GM12864 (cell line): ENCODE measurements at places on chromosomes 2 and 18.

DNA sequence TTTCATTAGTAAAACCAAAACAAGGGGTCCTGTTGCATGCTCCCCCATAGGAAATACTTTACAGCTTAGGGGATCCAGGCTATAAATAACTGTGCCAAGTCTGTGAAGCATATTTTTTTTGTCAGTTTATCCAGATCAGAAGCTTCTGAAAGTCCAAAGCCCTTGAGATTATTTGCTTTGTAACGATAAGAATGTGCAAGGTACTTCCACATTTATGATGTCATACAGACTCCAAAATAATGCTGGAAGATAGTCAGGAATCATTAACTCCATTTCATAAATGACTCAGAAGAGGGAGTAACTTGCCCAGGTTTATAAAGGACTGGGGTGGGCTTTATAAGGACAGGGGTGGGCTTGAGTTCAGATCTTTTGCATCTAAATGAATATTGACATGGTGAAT, 29.3 kb downstream of the RDH14 start:
- no peak for DNase-seq

- DNase-seq, result no peak
These were observed 758 bp downstream of the LYPD1 start for GRCh38 chr2:132668987-132669907.

DNA sequence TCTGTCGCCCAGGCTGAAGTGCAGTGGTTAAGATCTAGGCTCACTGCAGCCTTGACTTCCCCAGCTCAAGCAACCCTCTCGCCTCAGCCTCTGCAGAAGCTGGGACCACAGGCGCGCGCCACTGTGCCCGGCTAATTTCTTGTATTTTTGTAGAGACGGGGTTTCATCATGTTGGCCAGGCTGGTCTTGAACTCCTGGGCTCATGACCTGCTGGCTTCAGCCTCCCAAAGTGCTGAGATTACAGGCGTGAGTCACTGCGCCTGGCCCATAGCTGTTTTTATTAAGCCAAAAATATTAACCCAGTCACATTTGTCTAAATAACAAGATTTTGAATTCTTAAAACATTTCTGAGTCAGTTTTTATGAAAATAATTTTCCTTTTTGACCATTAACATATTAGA, 6.3 kb upstream of the SFT2D3 start:
- no peak for DNase-seq

DNA sequence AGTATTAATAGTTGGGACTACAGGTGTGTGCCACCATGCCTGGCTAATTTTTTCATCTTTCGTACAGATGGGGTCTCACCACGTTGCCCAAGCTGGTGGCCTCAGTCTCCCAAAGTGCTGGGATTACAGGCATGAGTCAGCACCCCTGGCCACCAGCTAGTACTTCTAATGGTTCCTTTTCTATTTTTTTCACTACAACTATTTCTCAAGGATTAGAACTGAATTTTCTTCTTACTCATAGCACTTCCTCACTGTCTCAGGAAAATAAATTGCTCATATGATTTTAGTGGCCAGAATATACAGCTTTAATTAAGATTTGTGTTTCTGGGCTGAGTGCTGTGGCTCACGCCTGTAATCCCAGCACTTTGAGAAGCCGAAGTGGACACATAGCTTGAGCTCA, 43.2 kb upstream of the SOS1 start:
- DNase-seq, result no peak

DNA sequence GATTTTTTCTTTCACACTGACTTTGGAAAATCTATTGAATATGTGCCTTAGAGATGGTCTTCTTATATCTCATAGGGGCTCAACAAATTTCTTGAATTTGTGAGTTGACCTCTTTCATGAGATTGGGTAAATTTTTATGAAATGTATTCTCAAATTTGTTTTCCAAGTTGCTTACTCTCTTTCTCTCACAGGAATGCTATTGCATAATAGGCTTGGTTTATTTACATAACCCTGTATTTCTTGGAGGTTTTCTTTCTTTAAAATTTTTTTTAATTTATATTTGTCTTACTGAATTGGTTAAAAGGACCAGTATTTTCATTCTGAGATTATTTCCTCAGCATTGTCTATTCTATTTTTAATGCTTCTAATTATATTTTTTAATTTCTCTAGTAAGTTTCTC, 917.1 kb downstream of the DPP10 start:
- no peak for DNase-seq

DNA sequence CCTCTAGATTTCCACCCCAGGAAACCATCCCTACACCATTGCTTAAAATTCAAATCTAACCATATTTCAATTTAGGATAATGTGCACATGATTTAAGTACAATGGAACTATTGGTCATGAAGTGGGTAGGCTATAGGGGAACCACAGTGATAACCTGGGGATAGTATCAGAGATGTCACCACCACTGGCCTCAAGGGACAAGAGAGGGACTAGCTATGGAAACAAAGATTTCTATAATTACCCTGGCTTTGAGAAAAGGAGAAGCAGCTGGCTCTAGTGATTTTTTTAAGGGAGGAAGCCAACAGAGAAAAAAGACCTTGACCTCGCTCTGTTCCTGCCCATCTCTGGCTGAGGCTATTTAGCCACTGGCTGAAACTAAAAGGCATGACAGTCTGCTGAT, 132.0 kb downstream of the MEP1B start:
- no peak for DNase-seq

GRCh38 chr2:138818556-138818955, 38.4 kb upstream of the NXPH2 start:
- DNase-seq, result no peak

DNA sequence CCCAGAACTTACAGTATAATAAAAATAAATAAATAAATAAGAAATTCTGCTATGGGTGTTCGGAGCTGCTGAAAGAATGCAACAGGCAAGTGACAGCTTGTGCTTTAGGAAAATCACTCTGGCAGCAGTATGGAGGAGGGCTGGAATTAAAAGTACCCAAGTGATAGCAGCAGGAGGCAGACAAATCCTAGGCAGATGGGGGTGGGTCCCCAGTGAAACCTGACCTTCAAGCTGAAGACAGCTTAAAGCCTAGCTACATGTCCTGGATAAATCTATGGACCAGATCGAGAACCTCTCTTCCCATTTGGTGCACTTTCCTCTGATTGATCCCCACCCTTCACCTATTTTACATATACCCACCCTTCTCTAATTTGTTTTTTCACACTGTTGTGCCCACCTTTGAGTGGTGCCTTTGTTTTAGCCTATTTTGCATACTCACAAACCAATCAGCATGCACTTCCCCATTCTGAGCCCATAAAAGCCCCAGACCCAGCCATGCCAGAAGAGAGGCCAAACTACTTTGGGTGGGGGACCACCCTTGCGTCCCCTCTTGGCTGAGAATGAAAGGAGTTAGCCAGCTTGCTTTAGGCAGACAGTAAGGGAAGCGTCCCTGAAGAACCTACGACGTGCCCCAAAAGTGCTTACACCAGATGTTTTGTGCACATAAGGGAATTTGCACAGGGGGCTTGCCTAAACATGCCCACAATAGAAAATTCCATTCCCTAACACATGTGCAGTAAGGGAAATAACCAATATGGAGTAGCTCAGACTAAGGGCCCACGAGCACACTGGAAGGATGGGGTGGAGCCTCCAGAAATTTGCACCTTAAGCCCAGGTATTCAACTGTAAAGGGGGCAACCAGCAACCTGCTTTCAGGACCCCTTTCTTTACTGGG, 3.0 kb downstream of the METTL8 start:
- DNase-seq, result no peak

- DNase-seq, result no peak
These were observed 50.2 kb upstream of the OSR1 start for GRCh38 chr2:19408592-19408991.

GRCh38 chr2:225602205-225602604, 202.7 kb downstream of the NYAP2 start:
- no peak for DNase-seq

DNA sequence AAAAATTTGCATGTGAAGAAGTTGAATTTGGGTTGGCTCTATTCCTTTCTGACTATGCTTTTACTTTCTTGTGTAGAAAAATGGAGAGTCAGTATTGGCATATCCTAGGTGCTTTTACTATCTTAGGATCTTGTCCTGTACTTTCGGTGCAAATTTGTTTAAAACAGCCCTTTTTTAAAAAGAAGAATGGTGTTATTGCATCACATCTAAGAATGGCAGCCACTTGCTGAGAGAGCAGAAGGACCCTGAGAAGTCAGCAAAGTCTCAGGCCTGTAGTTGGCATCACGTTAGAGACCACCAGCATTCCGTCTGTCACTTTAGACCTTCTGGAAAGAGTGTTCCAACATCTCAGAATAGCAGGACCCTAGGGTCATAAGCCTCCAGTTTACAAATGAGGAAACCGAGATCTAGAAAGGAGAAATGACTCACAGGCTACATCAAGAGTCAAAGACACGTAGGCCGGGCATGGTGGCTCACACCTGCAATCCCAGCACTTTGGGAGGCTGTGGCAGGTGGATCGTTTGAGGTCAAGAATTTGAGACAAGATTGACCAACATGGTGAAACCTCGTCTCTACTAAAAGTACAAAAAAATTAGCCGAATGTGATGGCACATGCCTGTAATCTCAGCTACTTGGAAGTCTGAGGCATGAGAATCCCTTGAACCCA, 42.5 kb downstream of the SPATS2L start:
- DNase-seq, result no peak

GRCh38 chr18:58608216-58608615, 20.7 kb downstream of the ALPK2 start:
- DNase-seq, result no peak

- no peak for DNase-seq
These were observed 39.7 kb downstream of the L3MBTL4 start for GRCh38 chr18:6374935-6375529.

- no peak for DNase-seq
These were observed 16.5 kb upstream of the ME2 start for GRCh38 chr18:50862401-50862800.

DNA sequence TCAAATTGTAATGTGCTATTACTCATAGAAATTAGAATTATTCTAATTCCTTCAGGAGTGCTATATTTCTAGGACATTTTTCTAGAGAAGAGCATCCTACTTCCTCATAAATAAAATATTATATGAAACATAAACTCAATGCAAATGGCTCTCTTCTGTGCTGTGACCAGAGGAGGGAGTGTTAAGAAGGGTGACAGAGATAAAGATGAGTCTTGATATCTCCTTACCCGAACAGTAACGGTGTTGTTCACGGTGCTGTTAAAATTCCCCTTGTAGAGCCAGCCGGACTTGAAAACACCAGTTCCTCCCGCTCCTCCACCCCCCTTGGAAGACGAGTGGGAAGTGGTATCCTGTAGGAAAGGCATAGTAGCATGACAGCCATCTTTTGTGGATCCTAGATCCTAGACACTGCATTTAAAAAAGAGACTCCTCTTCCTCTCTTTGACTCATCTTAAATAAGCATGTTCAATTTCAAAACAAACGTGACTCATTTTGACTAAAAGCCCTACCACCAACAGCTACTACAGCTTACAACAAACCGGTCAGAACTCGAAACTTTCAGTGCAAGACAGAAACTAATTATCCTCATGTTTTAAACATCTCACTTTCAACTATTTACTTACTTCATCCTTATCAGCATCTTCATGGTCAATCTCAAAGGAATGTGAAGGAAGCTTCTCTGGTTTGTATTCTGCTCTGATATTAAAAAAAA, 156.3 kb downstream of the DOCK10 start:
- peak; percentile 39 for DNase-seq

- no peak for DNase-seq
These were observed 210.5 kb downstream of the ERBB4 start for GRCh38 chr2:212328136-212328535.

- DNase-seq, result no peak
These were observed 133.4 kb downstream of the NRP2 start for GRCh38 chr2:205815673-205816072.

DNA sequence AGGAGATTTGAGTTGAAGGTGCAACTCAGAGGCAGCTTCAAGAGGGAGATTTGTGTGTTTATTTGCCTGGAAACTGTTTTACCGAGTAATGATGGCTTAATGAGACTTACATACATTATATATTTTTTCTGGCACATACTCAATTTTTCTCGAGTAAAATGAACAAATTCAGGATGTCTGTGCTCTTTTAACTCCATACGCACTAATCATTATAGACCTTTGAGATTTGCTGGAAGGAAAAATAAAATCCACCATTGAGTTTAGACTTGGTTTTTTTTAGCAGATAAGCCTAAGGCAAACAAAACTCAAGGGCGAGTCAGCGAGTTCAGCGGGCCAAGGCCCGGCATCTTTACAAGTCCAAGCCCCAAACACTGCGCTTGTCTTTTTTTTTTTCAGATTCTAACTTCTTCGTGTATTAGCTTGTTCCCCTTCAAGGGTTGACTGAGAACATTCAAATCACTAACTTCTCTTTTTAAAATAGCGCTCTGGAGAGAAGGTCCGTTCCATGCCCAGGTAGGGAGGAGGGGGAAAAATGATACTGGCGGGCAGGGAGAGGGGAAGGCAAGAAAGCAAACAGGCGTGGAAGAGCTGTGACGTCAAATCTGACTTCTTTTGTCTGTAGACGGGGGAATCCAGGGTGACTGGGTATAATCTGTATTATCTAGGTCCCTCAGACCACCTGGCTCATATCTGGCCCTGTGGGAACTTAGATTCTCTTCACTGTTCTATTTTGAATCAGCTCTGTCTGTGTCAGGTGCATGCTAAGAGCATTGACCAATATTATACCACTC, 72.7 kb upstream of the MAP3K20 start:
- no peak for DNase-seq

GRCh38 chr18:59279722-59280121, 6.5 kb upstream of the RAX start:
- DNase-seq, result no peak

- no peak for DNase-seq
These were observed 28.0 kb downstream of the ADI1 start for GRCh38 chr2:3491306-3491705.

DNA sequence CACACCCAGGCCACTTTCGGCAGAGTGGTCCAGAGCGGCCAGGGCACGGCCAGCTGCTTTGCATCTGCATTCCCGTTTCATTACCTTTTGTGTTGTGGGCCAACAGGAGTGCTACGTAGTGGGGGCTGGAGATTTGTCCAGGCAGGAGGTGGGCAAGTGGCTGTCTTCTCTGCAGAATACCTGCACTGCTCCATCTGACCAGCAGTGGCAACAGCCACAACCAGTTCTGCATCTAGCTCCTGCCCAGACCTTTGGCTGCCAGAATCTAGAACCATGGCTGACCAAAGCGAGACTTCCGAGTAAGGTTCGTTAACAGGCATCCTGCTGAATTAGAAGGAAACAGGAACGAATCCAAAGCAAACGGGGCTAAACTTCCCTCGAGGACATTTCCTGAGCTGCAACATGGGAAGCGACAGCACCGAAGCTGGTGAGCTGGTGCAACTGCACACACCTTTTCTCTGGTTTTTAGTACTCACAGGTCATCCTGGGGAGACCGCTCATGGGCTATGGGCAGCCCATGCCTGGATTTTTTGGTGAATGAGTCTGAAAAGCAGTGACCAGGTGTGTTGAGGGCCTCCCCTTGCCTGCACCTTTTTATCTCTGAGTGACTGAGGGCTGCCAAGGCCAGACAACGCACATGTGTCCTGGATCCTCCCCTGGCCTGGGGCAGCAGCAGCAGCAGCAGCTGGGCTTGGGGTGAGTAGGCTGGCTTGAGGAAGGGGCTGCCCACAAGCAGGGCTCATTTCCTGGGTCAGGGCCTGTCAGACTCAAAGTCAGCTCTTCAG, 10.5 kb downstream of the GDF7 start:
- DNase-seq, result no peak
